Activated CD4-positive, alpha-beta T cell treated with anti-CD3 and anti-CD28 coated beads for 36 hours (primary cell): ENCODE measurements at places on chromosomes 13 and 19. TPM values are rescaled to one million over a fixed set of nuclear protein-coding genes. Genes with fewer than 3 reads are reported as not detected.
A peak's percentile ranks its signal among the peaks of the same experiment; 100 is the strongest.

The EMC10 gene
- total RNA-seq: 34.7 TPM

The MAP2K7 gene
- total RNA-seq: 33.7 TPM

The SIGLEC12 gene
- total RNA-seq: 1.9 TPM

The LRRC25 gene
- not detected for total RNA-seq

The FBN3 gene
- total RNA-seq: not detected

The NALCN gene
- not detected for total RNA-seq

The NUDT19 gene
- total RNA-seq: 17.7 TPM

The CAPN12 gene
- total RNA-seq: 4.4 TPM

The PALM3 gene
- not detected for total RNA-seq

The PLVAP gene
- not detected for total RNA-seq

The SYDE1 gene
- 3.3 TPM for total RNA-seq

The SHISA2 gene
- not detected for total RNA-seq

DNA sequence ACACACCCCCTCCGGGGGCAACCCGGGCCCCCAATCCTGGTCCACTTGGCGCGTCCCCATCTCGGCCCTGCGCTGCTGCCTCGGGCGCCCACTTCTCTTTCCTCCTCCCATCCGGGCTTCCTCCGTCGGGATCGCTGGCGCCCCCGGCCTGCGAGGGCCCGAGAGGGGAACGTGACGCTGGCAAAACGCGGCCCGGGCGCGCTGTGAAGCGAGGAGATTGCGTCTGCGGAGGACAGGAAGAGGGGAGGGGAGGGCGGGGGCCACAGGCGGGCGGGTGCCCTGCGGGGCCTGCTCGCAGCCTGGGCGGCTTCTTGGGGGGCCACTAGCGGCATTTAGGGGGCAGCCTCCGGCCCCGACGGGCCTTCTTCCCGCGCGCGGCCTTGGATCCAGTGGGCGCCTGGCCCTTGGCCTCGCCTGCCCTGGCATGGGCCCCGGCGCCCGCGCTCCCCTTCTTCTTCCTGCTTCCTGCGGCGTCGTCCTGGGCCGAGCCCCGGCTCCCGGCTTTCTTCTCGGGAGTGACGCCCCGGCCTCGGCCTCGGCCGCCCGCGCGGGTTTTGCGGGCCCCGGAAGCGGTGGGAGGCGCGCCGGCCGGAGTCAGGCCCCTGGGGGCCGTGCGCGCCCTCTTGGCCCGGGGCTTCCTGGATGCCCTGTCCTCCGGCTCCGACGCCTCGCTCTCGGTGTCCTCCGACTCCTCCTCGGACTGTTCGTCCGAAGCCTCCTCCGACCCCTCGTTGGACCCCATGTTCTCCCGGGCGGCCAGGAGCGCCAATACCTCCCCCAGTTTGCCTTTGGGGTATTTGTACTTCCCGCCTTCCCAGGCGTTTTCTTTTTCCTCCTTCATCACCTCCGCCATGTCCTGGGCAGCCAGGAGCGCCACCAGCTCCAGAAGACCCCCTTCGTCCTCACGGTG, 2.2 kb downstream of the PNMA8B start:
- DNase-seq: peak; percentile 63

DNA sequence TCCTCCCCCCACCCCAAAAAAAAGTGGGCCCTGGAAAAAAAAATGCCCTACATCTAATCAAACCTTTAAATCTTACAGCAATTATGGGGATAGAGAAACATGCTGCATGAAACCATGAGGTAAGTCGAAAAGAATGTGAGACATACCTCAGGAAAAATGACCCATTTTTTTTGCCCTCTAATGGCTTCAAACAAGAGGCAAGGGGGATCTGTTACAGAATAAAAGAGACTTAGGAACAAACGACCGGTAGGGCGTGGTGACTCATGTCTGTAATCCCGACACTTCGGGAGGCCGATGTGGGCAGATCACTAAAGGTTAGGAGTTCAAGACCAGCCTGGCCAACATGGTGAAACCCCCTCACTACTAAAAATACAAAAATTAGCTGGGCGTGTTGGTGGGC, 8.4 kb downstream of the RGL3 start:
- DNase-seq: no peak

DNA sequence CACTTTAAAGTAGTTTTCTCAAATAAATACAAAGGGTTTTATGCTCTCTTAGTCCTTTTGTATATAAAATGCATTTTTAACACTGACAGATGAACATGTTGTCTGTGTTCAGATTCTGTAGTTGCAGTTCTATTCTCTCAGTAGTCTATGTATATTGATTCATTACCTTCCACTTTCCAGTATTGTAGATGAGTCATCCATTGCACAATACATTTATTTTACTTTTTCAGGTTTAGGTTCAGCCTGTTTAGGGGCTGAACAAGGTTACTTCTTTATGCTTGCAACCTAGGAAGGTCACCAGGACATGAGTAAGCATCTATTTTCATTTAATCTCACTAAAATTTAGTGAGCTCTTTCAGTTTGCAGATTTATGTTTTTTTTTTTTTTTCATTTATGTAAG, 173.6 kb downstream of the NALCN start:
- no peak for DNase-seq

- DNase-seq: no peak
Measured at GRCh38 chr19:18776288-18776594, 14.9 kb downstream of the COMP start.

GRCh38 chr19:11339254-11340098, at the start of gene RAB3D:
Gene RAB3D (minus strand): TSS chr19:11339657. CDS start chr19:11337399, 2,258 bp downstream.
- DNase-seq: peak; percentile 93

GRCh38 chr19:36916991-36917390, 859 bp downstream of the ZNF568 start:
- DNase-seq: peak; percentile 9

- DNase-seq: no peak
Measured at GRCh38 chr19:34994286-34994642, 5.9 kb upstream of the GRAMD1A start.

GRCh38 chr13:113648216-113648610, 9.8 kb downstream of the ATP4B start:
- DNase-seq: peak; percentile 2

- DNase-seq: no peak
Measured at GRCh38 chr19:19559931-19560330, 21.9 kb downstream of the CILP2 start.

GRCh38 chr13:52808842-52809219, 39.6 kb downstream of the PCDH8 start:
- no peak for DNase-seq

DNA sequence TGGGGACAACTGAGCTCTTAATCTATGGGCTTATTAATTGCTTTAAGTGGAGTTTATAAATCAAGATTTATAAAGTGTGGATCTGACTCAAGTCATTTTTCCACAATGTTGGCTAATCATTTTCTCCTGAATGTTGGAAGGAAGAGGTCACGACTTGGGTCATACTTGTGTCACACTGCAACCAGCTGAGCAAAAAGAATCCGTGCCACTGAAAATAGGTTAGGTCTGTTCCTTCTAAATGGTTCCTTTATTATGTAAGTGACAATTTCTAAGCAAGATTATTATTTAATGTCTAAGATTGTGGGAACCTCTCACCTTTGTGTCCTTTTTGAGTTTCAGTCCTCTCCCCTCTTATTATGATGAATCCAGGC, 178.6 kb downstream of the SHISA2 start:
- DNase-seq: no peak

GRCh38 chr13:50215399-50215798, 200.2 kb downstream of the KCNRG start:
- no peak for DNase-seq

DNA sequence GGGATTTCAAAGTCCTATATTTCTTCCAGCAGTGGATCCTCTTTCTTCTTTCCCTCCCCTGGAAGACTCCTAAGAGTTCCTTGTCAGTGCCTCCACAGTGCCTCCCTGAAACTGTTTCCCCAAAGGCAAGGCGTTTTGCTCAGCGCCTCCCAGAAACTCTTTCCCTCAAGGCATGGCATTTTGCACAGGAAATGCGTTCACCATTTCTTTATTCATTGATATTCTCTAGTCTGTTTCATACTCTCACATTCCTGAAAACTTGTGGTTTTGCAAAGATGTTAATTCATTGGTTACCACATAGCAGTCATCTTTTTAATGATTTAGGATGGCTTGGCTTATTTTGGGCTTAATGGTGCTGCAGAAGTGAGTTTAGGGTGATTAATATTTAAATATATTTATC, 177.3 kb upstream of the SLC10A2 start:
- DNase-seq: no peak

DNA sequence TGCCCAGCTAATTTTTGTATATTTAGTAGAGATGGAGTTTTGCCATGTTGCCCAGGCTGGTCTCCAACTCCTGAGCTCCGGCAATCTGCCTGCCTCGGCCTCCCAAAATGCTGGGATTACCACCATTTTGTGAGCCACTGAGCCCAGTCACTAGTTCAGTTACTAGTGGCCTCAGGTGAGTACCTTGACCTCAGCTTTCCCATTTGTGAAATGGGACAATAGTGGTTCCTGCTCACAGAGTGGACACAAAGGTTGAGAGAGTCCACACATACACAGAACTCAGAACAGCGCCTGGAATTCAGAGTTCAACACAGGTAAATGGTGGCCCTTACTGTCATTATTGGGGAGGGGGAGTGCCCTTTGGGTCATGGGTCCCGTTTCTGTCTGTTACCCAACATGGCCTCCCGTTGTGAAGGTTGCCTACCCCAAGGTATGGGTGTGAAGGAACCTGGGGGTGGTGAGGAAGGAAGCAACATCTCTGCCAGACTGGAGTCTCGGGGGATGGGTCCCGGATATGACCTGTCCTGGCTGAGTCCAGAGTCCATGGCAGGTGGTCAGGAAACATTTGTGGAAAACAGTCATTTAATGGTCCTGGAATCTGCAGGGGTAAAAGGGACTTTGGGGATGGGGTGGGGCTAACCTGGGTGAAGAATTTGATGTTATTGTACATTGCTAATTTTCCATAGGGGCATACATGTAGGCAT, 11.7 kb upstream of the IRGC start:
- no peak for DNase-seq

DNA sequence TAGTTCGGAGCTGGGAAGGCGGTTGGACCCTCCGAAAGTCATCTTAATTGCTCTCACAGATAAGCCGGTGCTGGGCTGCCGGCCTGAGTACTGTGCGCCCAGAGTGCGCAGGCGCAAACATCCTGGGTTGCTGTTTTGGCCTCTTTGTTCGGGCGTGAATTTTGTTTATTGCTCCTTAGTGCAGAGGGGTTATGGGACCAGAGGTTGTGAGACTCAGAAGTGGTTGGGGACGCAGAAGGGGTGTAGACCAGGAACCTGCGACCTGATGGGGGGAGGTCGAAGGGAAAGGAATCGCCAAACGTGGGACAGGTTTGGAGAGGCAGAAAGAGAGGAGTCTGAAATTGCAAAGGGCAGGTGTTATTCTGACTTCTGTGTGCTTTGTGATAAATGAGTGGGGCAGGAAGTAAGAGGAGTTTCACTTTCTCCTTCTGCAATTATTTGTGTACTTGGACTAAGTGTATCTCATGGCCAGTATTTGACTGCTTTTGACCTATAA, 607 bp upstream of the ZNF566 start:
- peak; percentile 83 for DNase-seq

GRCh38 chr13:32545083-32545482, 6.5 kb upstream of the N4BP2L2 start:
- DNase-seq: no peak

GRCh38 chr13:80873589-80873988, 532.7 kb upstream of the SPRY2 start:
- peak; percentile 34 for DNase-seq

DNA sequence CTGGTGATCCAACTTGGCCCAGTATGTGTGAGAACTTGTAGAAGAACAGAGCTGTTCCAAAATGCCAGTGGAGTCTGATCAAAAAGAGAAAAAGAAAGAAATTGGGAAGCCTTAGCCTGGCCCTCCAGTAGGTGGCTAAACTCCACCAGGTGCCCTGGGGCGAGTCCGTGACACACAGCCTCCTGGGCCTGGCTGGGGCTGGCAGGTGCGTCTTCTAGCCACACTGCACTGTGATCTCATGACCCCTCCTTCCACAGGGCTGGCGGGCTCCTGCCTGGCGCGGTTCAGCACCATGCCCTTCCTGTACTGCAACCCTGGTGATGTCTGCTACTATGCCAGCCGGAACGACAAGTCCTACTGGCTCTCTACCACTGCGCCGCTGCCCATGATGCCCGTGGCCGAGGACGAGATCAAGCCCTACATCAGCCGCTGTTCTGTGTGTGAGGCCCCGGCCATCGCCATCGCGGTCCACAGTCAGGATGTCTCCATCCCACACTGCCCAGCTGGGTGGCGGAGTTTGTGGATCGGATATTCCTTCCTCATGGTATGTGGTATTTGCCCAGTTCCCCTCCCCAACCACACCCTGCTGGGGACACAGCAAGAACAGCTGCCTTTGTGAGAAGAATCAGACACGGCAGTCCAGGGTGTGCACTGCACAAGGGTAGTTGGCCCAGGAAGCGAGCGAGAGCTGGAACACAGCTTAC, 53.7 kb downstream of the RAB20 start:
- no peak for DNase-seq

GRCh38 chr13:79621449-79621848, 140.5 kb downstream of the NDFIP2 start:
- DNase-seq: no peak

- DNase-seq: peak; percentile 66
Measured at GRCh38 chr19:57282011-57282643, 1.8 kb downstream of the ZNF460 start.

GRCh38 chr13:73228546-73228945, 169.7 kb downstream of the KLF5 start:
- peak; percentile 35 for DNase-seq

DNA sequence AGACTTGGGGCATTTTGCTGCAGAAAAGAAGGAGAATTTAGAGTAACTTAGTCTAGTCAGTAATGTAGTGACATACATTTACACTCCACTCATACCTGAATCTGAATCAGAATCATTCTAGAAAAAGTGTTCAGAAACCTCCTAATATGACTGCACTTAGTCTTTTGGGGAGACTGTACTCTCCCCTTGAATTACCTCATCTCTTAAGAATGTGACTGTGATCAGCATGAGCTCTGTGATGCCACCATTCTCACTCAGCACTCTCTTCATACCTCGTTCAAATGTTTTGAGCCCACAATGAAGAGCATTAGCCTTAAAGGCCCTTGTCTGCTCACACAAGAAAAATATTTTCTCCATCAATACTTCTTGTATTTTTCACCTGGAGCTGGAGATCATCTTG, 229.4 kb downstream of the FGF14 start:
- no peak for DNase-seq

GRCh38 chr13:109426690-109426990, 359.7 kb downstream of the IRS2 start:
- DNase-seq: no peak

- DNase-seq: no peak
Measured at GRCh38 chr13:76600081-76600480, 286.1 kb downstream of the KCTD12 start.

DNA sequence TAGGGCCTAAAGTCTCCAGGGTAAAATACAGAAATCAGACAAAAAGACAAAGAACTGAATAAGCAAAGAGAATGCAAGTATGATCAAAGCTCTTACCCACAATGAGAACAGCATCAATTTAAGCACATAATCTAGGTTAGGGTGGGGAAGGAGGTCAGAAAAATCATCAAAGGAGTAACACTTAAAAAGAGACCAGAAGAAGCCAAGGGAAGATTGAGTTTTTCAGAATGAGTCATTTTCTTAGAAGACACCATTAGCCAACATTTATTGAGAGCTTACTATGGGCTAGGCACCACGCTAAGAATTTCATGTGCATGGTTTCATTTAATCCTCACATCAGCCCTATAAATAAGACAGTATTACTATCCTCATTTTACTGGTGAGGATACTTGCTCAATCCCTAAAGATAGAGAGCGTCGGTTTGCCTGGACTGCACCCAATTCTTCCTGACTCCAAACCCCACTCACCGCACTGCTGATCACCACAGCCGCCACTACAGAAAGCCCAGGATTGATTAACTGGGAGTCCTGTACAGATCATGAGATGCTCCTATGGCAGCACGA, 1.7 kb upstream of the SHISA2 start:
- DNase-seq: no peak
